ENCODE measurements at places on chromosomes 4 and X.

DNA sequence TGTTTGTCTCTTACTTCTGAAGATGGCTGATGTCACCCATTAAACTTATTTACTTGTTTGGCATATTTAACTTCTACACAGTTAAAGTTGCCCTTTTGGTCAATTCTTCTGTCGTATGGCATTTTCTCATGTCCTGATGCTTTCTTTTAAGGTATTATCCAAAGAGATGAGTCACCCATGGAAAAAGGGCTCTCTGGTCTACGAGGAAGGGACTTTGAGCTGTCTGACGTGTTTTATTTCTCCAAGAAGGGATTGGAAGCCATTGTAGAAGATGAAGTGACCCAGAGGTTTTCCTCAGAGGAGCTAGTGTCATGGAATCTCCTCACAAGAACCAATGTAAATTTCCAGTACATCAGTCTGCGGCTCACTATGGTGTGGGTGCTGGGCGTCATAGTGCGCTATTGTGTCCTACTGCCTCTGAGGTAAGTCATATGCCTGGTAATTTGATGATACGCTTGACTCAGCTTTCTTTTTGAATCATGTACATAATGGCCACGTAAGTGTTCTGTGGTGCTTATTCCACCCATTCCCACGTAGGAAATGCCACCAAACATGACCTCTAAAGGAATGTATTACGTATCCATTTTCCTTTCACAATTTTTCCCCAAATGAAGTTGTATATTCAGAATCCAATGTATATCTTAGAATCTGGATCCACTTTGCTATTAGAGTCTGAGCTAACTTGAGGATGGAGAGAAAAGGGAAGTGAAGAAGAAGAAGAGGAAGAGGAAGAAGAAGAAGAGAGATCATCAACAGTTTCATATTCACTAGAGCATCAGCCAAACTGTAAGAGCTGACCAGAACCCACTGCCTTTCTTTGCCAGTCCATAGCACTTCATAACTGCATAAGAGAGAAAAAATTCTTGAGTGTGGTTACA is 45.7 kb downstream of the GPAT3 start:
- DNase-seq: no peak

- DNase-seq: no peak
Observed at GRCh38 chrX:132231587-132231986, 12.3 kb upstream of the RAP2C start.

DNA sequence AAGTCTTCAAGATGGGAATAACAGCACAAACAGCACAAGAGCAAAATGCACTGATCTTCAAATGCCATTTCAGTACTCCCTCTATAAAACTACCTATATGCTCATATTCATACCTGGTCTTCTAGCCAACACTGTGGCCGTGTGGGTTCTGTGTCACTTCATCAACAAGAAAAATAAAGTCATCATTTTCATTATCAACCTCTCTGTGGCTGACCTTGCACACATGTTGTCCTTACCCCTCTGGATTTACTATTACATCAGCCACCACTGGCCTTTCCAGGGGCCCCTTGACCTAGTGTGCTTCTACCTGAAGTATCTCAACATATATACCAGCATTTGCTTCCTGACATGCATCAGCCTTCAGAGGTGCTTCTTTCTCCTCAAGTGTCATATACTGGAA is 59.6 kb upstream of the GPR174 start:
- no peak for DNase-seq

- DNase-seq: no peak
Observed at GRCh38 chrX:75086731-75087195, 69.3 kb downstream of the ABCB7 start.

DNA sequence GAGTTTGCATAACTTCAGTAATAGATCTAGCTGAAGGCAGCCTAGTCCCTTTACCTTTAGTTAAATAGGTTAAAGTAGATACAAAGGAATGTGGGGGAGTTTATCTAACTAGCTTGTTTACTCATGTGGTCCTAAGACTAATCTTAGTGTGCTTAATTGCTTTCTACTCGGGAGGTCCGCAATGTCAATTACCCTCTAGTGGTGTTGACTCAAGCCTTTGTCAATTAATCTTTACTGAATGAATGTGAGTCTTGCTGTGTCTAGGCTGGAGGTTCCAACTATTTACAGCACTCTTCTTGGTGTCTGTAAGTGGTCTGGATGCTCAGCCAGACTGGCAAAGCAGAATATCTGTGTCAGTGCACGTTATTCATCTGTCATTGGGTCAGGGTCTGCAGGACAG is 17.9 kb upstream of the YTHDC1 start:
- peak; percentile 54 for DNase-seq

DNA sequence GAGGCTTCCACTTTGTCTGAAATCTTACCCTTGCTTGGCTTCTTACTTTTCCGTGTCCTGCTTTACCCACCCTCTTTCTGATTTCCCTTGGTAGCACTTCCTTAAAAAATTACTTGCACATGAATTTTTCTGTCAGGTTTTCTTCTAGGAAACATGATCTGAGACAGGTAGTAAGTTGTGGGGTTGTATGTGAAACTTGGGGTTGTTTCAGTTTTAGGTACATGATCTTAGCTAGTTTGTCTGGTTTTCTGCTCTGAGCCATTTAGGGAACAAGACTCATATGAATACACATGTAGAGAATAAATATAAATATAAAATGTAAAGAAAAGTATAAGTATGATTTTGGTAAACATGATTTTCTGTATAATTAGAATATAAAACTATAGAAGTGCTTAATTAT is 17.4 kb upstream of the ARMCX2 start:
- DNase-seq: no peak

GRCh38 chr4:25050370-25051078 is 19.8 kb upstream of the LGI2 start:
- no peak for DNase-seq

DNA sequence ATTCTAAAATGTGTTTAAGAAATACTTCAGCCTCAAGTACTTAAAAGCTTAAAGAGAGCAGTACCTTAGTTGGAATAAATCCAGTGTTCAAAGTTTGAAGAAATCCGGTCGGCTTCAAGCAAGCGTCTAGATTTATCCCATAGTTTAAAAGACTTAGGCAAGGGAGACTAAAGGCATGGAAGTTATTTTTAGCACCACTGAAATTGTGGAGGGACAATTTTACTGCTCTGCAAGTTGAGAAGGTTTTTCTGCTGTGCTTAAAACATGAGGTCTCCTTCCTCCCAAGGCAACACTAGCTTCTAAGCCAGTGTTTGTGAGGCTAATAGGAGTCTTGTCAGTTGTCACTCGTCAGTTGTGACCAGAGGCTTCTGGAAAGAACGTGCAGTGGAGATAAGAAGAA is 183.5 kb downstream of the MSL3 start:
- DNase-seq: no peak

DNA sequence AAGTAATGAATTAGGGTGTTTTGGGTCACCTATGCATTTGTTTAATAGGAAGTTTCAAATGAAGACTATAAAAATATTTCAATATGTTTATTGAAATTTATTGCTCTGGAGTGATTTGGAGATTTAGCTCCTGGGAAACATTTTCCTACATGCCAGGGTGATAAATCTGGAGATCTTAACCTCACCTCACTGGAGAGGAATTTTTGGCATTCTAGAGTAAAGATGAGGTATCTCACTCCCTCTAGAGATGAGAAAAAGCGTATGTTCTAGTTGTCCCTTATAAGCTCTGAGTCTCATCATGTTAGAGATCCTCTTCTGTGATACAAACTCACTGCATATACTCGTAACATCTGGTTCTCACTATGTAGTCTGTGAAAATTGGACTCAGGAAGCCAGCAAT is 219.0 kb downstream of the KLHL4 start:
- DNase-seq: peak; percentile 1

GRCh38 chr4:45062935-45063545 is 336.7 kb upstream of the GNPDA2 start:
- no peak for DNase-seq

GRCh38 chrX:55342533-55343501 is 78.1 kb upstream of the PAGE3 start:
- peak; percentile 14 for DNase-seq

DNA sequence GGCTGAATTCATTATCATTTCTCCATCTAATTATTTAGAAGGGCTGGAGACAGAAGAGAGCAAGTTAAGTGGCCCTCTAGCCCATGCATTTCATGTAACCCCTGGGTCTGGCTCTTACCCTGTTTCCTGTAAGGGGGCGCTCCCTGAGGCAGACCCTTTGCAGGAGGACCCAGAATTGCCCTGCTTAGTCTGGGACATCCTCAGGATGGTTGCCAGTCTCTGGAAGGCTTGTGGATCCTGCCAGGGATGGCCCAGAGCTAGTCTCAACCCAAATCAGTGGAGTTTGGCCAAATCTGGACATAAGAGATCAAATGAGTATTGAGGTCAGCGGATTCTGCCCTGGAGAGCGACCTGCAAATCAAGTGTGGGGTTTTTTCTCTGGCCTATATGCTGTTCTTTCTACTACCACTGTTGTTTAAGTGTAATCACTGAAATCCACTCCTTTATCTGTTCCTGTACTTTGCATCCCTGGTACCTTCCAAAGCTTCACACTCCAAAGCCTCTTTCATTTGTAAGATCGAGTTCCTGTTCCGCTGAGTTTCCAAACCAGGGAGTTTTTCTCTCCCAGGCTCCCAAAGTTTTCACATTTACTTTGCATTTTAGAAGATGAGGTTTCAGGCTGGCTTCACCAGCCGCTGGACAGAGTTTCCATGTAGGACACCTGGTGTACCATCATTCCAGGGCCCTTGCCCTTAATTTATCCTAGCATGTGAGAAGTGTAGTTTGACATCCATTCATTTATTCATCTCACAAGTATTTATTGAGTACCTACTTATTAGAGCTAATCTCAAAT is 6.3 kb downstream of the KLF3 start:
- no peak for DNase-seq

- no peak for DNase-seq
Observed at GRCh38 chr4:77601614-77602187, 3.9 kb upstream of the CXCL13 start.

DNA sequence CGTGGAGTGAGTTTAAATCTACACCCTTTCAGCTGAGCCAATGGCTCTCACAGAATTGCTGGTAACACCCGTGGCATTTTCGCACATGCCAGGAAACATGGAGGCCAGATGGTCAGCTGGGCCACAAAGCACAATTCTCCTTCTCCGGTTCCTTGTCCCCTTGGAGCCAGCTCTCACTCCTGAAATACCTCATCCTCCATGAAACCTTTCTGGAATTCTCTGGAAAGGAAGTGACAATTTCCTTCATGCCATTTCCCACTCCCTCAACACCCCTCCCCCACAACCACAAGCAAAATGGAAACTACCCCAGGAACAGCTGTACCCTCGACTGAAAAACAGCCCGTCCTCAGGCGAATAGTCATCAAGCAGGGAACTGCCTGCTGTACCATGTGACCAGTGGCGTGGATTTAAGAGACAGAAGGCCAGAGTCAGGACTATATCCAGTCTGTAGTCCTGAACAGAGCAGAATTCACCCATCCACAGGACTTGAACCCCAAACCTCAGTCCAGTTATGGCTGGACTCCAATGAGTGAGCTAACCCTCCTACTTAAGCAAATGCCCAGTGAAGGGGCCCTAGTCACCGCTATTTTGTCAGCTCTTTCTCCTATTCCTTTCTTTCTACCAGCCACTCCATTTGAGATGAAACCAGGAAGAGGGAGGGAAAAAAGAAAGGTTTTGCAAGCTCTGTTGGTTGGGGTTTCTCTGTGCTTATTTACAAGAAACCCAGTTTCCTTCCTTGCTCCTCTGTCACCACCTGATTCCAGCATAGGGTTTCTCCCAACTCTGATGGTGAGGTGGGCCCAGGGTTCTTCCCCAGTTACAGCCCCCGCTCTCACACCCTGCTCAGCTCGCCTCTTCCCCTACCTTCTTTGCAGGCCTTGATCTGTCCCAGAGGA is 24.5 kb downstream of the ELF4 start:
- DNase-seq: no peak

DNA sequence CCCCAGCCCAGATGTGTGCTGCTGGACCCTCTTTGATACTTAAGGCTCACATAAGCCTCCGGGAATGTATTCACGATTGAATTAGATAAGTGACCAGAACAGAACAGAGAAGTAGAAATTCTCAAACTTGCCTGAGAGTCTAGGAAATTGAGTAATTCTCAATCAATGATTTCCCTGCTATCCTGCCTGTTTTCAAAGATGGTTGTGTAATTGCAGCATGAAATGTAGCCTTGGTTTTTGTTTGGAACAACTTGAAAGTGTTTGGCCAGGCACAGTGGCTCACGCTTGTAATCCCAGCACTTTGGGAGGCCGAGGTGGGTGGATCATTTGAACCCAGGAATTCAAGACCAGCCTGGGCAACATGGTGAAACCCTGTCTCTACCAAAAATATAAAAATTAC is 41.2 kb downstream of the TNIP2 start:
- no peak for DNase-seq

GRCh38 chr4:957581-958313 is 15.6 kb downstream of the DGKQ start:
- no peak for DNase-seq

DNA sequence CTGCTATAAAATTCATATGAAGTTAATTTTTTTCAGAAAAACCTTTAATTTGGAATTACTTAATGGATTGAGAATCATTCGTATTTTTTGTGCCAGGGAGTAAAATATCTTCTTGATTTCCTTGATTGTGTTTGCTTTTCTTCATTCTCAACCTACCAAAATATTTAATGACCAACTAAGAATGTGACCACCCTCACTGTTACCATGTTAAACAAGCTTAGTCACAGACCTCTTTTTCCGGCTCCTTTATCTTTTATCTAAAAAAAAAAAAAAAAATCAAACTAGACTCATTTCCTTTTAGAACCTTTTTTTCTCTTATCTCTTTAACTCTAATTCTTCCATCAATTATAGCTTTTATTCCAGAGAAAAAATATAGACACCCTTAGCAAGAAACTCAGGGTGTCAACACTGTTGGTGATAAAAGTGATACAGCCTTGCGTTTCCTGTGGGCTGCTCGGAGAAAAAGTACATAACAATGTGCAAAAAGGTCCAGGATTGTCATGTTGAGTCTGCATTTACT is 20.6 kb upstream of the HPGDS start:
- DNase-seq: no peak

- DNase-seq: no peak
Observed at GRCh38 chrX:125094901-125095300, 224.8 kb upstream of the TEX13C start.

DNA sequence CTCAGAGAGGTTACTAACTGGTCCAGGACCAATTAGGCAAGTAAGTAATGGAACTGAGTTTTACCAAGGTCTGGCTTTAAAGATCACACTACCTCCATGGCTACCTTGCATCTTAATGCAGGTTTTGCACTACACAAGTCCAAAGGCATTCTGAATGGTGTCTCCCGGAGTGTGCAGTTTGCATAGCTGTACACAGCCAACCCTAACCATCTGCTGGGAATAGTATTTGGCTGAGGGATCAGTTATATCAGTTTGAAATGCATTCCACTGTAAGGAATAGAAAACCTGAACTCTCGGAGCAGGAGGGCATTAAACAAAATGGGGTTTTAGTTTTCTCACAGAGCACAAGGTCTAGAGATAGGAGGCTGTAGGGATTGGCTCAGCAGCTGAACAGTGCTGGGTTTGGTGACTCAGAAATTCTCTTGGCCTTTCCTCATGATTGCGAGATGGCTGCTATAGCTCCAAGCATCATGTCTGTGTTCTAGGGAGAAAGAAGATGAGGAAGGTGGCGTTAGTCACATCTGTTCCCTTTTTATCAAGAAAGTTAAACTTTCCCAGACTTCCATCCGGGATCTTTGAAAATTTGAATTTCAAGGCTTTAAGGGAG is 177.1 kb downstream of the NHS start:
- DNase-seq: no peak

All from kidney glomerular epithelial cell (primary cell).